Right forelimb (tissue), 1 donor: ENCODE measurements at places on chromosomes 12 and 14.

DNA sequence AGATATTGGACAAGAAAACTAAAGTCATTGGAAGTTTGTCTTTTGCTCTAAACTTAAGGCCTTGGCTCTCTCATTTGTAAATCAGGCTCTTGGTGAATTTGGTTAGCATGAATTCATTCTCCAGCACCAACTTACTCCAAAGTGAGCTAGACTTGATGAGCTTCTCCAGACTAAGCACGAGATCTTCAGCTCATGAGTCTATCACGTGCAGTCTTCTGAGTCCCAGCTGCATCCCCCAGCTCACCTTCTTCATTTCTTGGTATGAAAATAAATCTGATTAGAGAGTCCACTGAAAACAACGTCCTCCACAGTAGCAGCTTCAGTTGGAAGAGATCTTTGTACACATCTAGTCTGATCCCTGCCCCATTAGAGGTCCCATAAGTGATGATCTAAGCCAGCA lies 52.5 kb upstream of the DDX11 start:
- no peak for DNase-seq

- no peak for DNase-seq
Observed at GRCh38 chr12:119836781-119837180, 40.3 kb downstream of the CIT start.

DNA sequence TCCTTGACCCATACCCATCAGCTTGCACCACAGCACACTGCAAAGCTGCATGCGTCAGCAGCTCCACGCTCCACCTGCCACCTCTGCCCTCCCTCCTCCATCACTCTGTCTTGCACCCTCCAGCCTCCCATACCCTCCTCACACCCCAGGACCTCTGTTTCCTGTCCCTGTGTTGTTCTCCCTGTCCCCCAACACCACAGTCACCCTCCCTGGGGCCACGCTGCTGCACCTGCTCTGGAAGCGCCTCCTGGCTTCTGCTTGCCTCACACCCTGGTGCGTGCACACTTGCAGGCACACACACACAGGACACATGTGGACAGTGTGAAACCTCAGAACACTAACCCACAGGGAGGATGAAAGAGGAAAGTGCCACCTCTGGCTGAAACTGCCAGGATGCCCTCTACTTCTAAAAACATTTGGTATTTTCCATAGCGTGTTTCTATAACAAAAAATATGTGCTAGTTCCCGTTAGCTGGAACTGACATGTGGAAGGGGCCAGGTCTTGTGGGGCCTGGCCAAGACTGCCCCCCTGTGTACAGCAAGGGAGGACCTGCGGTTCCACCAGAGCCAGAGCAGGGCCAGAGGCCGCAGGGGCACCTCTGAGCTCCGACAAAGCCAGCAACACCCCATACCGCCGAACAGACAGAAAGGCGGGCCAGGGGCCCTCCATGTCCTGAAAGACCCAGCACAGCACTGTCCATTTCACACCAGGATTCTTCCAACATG lies 10.0 kb downstream of the BRF1 start:
- no peak for DNase-seq

DNA sequence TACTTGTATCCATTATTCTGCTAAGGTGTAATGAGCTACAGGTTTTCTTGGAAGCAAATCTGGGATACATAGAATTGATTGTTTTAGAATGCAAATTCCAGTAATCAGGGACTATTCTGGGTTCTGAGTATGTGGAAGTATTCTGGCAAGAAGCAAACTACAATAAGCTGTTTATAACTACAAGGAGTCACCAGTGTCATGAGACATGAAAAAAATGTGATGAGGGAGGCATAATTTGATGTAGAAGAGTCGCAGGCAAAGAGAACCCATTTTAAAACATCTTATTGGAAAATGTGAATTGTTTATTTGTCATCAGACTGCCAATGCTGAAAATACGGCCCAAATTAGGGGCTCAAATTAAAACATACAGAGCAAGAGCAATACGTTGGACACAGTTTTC lies 321.8 kb upstream of the E2F7 start:
- no peak for DNase-seq

GRCh38 chr14:74490486-74490885 lies 2.6 kb downstream of the NPC2 start:
- no peak for DNase-seq

DNA sequence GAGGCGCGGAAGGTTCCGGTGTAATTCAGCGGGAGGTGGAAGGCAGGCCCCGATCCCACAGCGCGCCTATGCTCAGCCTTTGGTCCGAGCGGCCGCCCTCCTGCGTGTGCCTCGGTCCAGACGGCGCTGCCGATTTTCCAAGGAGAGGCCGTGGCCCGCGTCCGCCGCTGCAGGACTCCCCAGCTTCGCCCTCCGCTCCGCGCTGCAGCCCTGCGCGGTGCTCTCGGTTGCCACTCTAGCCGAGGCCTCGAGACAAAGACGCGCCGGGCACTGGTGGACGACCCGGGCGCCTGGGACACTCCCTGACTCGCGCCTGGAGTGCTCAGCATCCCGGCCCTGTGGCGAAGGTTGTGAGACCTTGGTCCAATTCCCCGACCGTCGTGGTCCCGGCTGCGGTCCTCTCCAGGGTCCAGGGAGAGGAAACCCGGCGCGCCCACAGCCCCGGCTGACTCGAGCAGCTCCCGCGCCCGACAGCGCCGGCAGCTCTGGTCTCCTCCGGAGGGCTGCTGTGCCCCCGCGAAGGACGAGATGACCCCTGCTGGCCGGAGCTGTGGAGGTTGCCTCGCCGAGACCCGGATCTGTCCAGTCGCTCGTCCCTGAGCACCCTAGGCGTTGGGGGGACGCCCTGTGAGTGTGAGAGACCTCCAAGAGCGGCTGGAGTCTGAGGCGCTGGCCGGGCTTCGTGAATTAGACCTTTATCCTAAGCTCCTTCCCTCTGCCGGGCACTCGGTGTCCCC lies 6.5 kb downstream of the HOXC12 start:
- no peak for DNase-seq

- no peak for DNase-seq
Observed at GRCh38 chr14:21385188-21385904, 1.5 kb upstream of the SUPT16H start.

DNA sequence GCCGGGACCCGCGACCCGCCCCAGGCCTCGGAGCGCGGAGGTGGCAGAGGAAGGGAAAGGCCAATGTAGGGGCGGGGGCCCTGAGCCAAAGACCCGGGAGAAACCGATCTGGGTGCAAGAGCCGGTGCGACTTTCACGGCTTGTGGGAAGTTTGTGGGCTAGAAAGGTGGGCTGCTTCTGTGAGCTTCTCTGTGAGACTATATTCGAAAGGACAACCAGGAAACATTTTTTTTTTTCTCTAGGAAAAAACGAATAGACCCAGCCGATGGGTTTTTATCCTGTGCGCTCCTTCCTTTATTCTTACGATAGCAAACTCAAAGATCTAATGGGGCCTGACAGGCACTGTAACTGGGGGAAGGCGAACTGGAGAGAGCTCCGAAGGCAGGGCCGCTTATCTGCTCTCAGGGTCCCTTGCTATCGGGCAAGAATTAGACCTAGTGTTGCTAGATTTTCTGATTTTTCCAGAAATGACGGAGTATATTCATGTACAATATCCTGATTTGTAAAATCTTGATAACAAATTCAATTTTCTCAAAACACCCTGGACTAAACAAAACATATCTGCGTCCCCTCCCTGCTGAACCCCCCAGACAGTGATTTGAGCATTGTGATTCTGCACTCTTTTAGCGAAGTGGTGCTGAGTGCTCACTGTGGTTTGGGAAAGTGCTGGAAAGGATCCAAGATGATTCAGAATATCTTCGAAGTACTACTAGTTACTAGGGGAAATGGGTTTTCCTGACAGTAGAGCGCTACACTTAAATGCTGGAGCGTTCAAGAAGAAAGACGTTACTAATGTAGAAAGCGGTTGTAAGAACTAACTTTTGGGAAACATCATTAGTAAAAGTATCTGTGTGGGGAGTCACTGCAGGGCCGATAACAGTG lies 563 bp upstream of the STXBP6 start:
- no peak for DNase-seq

DNA sequence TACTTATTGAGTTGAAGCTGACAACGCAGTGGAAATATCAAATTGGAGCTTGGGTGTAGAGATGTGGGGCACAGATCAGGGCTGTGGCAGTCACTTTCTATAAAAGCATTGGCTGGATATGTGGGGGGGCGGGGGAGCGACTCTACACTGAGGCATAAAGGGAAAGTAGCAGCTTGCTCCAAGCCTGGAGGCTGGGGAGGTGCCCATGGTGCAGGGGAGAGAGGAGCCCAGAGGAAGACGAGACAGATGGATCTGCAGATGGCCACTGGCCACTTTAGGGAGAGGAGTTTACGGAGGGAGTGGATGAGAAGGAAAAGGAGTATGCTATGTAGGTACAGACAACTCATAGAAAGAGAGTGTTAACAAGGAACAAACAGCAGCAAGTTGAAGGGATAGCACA lies 13.5 kb upstream of the NGB start:
- DNase-seq, result no peak

- no peak for DNase-seq
Observed at GRCh38 chr12:22866406-22866805, 241.4 kb downstream of the ETNK1 start.

- DNase-seq, result no peak
Observed at GRCh38 chr14:61403411-61403810, 82.0 kb downstream of the PRKCH start.

- DNase-seq, result no peak
Observed at GRCh38 chr12:31872831-31873604, 86.2 kb upstream of the RESF1 start.

GRCh38 chr12:92764831-92765230 lies 62.0 kb downstream of the PLEKHG7 start:
- DNase-seq, result no peak

GRCh38 chr14:37230551-37231194 lies 32.9 kb downstream of the MIPOL1 start:
- no peak for DNase-seq

GRCh38 chr14:60561845-60562746 lies 53.1 kb downstream of the SIX6 start:
- DNase-seq, result peak; percentile 73

DNA sequence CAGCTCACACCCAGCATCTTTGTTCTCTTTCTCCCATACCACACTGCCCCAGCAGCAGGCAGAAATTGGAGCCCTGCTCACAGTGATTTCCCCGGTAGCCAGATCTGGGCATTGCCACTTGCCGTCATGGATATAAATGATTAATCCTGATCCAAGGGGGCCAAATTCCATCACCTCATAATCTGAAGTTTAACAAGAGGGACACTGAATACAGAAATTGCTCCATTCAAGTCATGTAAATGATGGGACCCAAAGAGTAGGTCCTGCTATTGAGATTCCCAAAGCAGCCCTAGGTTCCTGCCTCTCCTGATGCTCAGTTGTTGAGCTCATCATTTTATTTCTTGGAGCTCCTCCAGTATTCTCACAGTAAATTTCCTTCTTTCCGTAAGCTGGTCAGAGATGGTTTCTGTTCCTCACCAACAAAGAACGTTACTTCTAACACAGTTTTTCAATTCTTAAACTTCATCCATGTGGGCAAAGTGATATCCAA lies 11.7 kb downstream of the ITPR2 start:
- DNase-seq, result no peak

DNA sequence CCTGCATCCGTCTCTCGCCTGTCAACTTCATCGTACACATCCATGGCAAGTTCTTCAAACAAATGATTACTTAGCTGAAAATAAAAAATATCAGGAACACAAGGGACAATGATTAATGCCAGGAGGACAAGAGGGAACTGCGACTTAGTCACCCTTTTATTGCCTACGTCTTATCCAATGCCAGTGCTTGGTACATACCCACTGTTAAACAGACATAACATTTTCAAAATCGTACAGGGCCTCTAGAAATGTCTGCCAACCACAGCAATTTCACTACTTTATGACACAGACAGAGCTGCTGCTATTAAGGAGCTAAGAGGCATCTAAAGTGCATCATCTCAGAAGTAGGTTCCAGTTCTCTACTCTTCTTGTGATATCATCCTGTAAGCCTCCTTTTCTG lies 34.6 kb downstream of the GIT2 start:
- DNase-seq, result no peak

GRCh38 chr12:74488134-74488533 lies 49.5 kb upstream of the ATXN7L3B start:
- DNase-seq, result no peak

GRCh38 chr12:21695986-21696385 lies 38.3 kb upstream of the LDHB start:
- peak; percentile 67 for DNase-seq

- DNase-seq, result no peak
Observed at GRCh38 chr14:75821831-75822521, 159.8 kb downstream of the TGFB3 start.

GRCh38 chr12:62301080-62301798 lies 41.0 kb downstream of the USP15 start:
- no peak for DNase-seq

DNA sequence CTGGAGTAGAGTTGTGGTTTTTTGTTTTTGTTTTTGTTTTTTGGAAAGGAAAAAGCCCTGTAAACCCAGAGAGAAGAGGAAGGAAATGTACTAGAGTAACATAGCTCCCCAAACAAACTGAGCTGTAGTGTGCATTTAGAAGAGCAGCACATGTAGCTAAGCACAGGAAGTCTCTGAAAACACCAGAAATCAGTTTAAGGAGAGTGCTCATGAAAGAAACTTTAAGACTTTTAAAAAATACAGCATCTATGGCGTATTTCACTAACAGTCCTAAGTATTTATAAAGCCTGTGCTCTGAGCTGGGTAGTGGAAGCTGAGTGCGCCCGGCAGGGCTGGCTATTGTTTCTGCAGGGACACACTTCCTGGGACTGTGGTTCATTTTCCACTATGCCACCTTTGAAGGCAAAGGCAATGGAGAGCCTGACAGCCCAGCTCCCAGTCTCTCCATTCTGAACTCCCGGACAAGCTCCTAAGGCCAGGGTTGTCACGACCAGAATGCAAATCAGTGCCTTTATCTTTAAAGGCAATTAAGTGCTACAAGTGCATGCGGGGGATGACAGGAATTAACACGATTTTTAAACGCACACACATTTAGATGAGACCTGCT lies 45.4 kb downstream of the NIN start:
- DNase-seq, result no peak

- DNase-seq, result no peak
Observed at GRCh38 chr12:113432986-113433385, 10.8 kb downstream of the SDSL start.

DNA sequence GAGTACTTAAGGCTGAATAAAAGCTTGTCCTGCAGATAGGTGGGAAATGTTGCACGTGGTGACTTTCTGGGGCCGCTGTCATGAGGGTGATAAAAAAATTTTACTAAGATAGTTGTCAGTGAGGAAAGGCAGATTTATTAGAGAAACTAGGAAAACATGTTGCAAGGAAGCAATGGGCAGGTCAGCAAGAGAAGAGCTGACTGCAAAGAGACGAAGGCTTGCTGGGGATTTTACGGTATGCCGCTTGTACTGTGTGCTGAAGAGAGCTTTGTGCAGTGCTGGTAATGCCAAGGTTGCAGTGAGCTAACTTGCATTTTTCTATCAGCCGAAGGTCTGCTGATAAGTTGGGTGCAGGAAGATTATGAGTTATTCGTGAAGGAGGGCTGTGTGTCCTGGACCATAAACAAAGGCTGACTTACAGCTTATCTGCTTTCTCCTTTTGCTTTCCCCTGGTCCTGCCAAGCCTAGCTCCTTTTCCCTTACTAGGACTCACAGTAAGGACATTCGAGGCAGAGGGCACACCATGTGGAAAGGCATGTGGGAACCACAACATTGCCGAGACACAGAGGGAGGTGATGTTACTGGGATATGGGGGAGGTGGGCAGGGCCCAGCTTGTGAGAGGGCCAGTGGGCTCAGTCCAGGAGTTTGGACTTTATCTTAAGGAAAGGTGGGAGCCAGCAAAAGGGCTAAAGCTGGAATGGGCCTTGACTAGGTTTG lies 7.4 kb upstream of the CCDC88C start:
- no peak for DNase-seq
